D721Med (cell line): ENCODE measurements at places on chromosomes 16 and 17.

GRCh38 chr17:26775219-26775822 lies 518.6 kb upstream of the WSB1 start:
- DNase-seq, result no peak

DNA sequence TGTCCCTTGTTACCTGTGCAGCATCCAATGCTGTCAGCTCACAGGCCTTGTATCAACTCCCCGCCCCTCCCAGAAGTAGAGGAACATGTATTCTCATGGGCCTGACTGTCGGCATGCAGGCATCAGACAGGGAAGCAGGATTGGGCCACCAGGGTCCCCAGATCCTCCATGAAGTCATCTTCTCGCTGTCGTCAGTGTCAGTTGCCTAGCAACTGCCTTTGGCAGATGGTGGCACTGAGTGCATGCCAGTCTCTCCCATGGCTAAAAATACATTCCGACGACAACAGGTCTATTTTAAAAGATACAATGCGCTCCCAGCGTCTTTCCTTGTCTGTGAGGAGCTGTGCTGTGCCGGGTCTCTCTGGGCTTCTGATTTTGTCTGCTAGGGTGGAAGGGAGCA lies 36.8 kb upstream of the CES5A start:
- no peak for DNase-seq

DNA sequence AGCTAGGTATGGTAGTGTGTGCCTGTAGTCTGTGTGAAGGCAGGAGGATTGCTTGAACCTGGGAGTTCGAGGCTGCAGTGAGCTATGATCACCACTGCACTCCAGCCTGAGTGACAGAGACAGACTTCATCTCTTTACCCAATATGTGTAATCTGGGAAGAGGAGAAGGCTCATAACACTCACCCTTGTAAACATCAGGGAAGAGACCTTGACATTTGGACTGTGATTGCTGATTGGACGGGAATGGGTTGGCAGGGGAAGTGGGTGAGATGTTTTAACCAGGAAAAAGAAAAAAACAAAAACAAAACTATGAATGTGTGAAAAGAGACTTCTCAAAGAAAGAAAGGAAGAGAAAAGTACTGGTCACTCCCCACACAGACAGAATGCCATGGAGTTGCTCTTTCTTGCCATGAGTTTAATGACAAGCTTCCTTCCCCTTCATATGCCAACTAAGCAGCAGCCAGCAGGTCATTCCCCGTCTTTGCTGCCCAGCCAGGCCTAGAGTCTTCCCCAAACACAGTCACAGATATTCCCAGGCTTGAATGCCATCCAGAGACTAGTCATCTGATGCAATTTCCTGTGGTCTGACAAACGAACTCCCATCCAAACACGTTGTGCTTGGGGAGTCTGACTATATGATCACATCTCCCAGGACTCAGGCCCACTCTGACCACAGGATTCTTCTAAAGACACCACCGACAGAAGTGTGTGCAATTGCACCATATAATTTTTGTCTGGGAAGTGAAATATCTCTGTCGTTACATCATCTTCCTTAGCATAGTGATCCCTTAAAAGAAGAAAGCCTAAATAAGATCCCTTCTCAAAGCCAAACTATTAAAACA lies 3.6 kb upstream of the XAF1 start:
- no peak for DNase-seq

DNA sequence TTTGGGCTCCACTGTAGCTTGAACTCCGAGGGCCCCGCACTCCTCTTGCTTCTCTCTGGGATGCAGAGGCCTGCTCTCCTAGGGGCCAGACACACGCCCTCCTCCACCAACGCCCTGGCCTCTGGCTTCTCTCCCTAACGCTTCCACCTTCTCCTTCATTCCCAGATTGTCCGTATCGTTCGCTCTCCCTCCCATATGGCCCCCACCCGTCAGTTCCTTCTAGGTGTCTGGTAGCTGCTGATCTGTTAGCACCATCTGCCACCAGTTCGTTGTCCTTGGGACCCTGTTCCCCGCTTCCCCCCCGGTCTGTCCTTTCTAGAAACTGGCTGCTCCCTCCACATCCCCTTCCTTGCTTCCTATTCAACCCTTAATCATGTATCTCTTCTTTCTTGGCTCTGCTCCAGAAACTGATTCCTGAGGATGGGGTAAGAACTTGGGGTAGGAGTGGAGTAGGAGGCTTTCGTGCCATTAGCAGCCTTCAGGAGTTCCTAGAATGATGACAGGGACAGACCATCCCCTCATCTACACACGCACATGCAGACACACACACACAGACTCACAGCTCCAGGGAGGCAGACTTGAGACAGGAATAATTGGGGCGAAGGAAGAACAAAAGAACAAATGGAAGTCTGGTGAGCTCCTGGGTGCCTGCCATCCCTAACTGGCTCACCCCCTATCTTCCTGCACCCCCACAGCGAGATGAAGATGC lies 4.3 kb downstream of the ATP1B2 start:
- no peak for DNase-seq

GRCh38 chr17:17745476-17746455 lies 64.5 kb downstream of the RAI1 start:
- no peak for DNase-seq

DNA sequence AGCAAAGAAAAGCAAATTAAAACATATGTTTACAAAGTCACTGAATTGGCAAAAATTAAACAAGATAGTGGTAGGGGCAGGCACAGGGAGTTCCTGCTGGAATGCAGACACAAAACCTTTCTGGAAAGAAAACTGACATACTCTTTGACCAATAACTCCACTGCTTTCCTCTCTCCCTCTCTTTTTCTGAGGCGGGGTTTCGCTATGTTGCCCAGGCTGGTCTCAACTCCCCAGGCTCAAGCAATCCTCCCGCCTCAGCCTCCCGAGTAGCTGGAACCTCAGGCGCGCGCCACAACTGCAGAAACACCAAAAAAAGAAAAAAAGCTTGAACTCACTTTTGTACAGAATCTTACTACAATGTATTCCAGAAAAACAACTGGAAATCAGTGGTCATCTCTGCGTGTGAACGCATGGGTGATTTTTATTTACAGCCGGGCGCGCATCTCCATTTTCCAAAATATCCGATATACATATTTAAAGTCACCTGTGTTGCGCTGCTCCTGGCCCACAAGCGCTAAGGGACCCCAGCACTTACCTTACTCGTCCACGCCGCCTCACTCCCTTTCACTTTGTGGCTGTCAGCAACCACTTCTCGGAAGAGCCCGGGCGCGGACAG lies 480 bp downstream of the TXNL4B start:
- DNase-seq, result no peak

DNA sequence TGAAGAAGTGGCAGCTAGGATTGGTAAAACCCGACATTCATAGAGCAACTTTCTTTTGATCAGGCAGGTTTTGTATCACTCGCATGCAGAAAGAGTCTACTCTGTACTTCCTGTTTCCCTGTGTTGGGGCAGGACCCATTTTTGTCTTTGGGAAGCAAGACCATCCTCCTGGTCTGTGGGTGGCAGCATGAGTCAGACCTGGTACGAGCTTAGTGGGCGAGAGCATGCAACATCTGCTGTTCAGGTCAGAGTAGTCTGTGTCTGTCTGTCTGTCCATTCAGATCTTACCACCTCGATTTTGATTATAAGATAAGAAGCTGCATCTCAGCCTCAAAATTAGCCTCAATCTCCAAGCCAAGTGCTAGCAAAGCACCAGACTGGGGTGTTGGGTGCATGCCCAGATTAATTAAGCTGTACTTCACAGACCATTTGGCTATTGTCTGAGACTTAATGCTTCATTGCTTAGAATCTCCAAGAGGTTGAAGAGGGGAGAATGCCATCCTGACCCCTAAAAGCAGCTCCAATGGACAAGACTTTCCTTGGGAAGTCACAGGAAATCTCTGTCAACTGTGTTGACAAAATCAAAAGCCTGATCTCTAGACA lies 110.9 kb downstream of the XYLT1 start:
- no peak for DNase-seq

- no peak for DNase-seq
These were observed 55.0 kb upstream of the METRNL start for GRCh38 chr17:83024218-83024971.

DNA sequence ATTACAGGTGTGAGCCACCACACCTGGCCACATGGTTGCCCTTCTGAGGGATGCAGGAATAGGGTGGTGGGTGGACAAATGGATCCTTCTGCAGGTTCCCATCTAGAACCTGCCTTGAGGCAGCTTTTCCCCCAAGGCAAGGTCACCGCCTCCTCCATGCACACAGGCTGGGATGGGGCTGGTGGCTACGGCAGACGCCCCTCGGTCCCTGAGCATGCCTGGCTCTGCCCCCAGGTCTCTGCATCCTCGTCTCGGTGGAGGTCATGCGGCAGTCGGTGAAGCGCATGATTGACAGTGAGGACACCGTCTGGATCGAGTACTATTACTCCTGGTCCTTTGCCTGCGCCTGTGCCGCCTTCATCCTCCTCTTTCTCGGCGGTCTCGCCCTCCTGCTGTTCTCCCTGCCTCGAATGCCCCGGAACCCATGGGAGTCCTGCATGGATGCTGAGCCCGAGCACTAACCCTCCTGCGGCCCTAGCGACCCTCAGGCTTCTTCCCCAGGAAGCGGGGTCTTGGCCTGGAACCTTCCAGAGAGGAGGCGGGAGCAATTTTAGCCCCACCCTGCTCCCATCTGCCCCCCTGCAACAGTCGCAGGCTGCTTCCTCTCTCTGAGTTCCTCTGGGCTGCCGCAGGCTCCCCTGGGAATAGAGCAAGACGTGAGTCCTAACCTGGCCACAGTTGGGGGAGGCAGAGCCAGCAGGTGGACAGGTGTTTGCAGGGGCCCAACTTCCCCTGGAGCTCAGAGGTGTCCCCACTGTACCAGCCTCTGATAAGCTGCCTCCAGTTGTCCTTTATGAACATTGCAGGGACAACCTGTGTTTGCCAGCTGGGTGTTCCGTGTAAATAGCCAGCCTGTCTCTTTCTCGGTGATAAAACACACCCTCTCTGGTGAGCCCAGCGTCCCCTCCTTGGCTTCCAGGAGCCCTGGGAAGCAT lies 11.7 kb downstream of the CACNG1 start:
- no peak for DNase-seq

DNA sequence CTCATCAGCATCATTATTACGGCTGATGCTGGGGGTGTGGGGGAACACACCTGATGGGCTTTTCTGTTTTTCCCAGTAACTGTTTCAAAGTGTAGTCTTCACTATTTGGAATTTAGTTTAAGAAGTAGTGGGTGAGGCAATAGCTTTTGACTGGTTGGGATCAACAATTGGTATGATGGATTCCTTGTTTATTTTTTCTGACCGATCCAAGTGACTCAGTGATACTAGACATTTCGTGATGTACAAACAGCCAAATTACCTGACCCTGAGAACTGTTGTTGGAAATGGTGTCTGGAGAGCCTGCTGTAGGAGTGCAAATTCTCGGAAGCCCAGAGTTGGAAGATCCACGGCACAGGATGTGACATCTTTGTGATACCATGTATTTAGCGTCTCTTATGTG lies 204.2 kb downstream of the PRKCA start:
- no peak for DNase-seq

DNA sequence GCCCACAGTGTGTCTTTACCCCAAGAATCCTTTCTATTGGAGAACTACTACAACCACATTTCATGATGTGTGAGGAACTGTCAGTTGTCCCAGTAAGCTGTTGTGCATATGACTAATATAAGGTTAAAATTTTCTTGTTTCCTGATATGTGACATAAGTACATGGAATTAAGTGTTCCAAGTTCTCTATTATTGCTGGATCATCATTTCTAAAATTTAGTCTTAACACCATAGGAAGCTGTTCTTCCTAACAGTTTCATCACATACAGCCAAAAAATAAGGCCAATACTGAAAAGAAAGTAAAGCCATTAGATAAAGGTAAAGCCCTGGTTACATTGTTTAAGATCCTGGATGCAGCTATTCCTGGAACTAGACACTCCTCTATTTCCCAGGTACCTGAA lies 620.9 kb upstream of the CDH8 start:
- DNase-seq, result no peak

- no peak for DNase-seq
These were observed 566.4 kb upstream of the C16orf82 start for GRCh38 chr16:26500326-26500725.

DNA sequence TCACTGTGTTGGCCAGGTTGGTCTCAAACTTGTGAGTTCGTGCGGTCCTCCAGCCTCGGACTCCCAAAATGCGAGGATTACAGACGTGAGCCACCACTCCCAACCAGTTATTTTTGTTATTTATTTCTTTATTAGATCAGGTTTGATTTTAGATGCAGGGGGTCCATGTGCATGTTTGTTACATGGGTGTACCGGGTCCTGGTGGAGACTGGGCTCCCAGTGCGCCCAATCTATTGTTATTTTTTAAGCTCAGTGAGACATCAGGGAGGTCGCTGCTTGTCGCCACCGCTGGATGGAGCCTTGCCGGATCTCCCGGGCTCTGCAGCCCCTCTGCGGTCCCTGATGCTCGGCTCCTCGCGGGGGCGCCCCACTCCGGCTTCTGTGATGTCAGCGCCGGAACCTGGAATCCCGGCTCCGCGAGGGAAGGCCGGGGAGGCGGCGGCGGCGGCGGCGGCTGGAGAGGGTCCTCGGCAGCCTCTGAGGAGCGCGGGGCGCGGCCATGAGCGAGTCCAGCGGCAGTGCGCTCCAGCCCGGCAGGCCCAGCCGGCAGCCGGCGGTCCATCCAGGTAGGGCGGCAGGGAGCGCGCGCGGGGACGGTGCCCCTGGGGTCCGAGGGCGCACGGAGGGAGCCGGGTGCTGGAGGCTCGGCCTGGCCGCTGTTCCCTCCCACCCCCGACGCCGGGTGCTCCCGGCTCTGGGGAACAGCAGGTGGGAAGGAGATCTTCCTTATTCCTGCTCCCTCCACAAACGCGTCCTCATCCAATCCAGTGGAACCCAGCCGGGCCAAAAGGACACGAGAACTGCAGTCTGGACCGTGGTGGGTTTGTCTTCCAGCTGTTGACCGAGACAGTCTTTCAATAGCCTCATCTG lies at the start of gene TMC7:
TMC7 (plus strand) TSS at position 370 of the 870 bp plus-strand sequence; CDS start at position 500, 130 bp downstream.
- peak; percentile 82 for DNase-seq

DNA sequence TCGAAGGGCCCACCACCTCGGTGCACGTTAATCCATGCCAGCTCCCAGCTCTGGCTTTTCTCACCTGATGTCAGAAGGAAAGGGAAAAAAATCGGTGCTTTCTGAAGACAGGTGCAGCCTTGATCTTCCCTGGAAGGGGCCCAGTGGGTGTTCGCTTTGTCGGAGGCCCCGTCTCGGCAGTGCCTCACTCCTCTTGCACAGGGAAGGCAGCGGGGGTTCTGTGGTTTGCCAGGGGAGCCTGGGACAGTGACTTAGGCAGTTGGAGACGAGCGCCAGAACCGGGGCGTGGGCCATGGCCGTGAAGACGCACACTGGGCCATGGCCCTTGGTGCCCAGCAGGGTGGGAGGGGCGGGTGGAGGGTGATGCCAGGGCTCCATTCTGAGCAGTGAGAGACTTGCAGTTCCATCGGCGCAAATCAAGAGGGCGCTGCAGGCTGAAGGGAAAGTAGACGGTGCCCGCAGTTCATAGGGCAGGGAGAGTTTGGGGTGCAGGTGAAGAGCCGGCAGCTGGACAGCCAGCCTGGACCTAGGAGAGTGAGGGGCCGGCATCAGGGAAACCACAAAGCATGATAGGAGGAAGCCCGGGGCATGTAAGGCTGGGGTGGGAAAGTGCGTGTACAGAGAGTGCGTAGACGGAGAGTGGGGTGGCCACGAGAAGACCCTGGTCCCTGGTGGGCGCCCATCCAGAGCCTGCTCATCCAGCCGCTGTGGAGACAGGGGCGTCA lies 101.3 kb upstream of the CHMP6 start:
- no peak for DNase-seq

GRCh38 chr17:2995886-2996809 lies 67.3 kb downstream of the OR1D5 start:
- no peak for DNase-seq
